ENCODE measurements at places on chromosomes 4 and X.
A peak's percentile ranks its signal among the peaks of the same experiment; 100 is the strongest.

- DNase-seq = no peak
Measured at GRCh38 chrX:42704454-42704853, 73.5 kb downstream of the PPP1R2C start.

DNA sequence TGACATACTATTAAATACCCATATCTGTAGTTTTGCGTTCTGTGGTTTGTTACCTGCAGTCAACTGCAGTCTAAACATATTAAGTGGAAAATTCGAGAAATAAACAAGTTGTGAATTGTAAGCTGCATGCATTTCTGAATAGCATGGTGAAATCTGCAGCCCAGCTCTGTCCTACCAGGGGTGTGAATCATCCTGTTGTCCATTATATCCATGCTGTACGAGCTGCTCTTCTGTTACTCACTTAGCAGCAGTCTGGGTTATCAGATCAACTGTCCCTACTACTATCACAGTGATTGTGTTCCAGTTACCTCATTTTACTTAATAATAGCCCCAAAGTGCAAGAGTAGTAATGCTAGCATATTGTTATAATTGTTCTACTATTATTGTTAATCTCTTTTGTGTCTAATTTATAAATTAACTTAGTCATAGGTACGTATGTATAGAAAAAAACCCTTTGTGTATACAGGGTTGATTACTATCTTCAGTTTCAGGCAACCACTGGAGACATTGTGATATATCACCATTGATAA, 173.7 kb upstream of the FAT4 start:
- no peak for DNase-seq

- no peak for DNase-seq
Measured at GRCh38 chrX:148381603-148382002, 118.8 kb upstream of the AFF2 start.

GRCh38 chrX:49082271-49082871, 2.7 kb upstream of the WDR45 start:
- DNase-seq = no peak

- no peak for DNase-seq
Measured at GRCh38 chr4:174948826-174949225, 30.7 kb downstream of the ADAM29 start.

DNA sequence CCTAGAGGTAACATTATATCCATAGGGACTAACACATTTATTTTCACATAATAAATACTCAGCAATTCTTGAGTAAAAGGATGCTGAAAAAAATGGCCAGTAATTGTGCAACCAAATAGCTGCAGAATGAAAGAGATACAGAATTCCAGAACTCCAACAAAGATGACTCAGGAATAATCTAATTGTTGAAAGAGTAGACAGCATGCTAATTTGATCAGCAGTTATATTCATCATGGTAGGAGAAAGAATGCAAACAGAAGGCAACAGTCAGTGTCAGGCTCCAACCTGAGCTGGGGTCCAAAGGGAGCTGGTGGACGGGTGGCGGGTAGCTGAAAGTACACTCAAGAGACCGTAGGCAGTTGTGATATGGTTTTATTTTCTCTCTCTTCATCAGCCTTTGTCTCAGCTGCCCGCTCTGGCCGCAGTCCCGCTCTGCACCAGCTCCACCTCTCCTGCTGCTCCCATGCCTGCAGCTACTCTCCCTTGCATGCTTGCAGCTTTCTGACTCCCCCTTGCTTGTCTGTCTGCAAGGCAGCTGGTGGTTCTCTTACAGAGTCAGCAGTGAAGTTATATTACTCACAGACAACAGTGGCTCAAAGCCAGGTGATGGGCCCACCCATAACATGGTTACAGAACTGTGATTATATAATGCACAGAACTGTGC, 1150.1 kb downstream of the STIM2 start:
- no peak for DNase-seq

GRCh38 chr4:139710073-139710472, 44.5 kb downstream of the MGST2 start:
- DNase-seq = no peak

- DNase-seq = no peak
Measured at GRCh38 chr4:135548711-135549110, 1347.1 kb upstream of the PABPC4L start.

DNA sequence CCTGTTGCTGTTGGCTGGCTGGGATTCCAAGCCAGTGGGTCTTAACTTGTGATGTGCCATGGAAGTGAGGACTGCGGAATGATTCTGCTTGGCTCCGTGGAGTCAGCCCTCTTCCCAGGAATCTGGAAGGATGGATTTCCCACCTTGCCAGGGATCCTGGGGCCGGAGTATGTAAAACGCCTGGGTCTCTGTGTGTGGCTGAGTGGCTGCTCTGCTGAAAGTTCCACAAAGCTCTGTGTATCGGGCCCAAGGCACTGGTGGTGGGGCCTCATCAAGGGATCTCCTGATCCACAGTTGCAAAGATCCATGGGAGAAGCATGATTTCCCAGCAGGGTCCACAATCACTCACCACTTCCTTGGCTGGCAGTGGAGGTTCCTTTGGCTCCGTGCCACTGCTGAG, 24.1 kb upstream of the TMEM271 start:
- DNase-seq = no peak

- no peak for DNase-seq
Measured at GRCh38 chr4:75289914-75290582, 224.2 kb downstream of the RCHY1 start.

DNA sequence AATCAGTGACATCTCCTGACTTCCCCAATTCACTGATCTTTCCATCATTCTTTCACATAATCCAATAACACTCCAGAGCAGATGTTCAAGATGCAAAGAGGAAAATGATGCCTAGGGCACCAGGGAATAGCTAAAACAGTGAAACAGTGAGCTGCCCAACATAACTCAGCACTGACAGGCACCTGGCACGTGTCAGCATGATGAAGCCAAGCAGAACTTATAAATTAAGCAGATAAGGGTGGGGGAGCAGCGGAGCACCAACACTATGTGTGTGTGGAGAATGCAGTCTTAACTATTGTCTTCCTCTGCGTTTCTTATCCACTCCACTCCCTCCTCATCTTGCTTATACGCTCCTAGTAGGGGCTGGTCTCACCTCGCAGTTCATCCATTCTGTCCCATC, 89.4 kb downstream of the AMMECR1 start:
- DNase-seq = no peak

GRCh38 chrX:144592036-144592435, 655.3 kb upstream of the SPANXN1 start:
- no peak for DNase-seq

DNA sequence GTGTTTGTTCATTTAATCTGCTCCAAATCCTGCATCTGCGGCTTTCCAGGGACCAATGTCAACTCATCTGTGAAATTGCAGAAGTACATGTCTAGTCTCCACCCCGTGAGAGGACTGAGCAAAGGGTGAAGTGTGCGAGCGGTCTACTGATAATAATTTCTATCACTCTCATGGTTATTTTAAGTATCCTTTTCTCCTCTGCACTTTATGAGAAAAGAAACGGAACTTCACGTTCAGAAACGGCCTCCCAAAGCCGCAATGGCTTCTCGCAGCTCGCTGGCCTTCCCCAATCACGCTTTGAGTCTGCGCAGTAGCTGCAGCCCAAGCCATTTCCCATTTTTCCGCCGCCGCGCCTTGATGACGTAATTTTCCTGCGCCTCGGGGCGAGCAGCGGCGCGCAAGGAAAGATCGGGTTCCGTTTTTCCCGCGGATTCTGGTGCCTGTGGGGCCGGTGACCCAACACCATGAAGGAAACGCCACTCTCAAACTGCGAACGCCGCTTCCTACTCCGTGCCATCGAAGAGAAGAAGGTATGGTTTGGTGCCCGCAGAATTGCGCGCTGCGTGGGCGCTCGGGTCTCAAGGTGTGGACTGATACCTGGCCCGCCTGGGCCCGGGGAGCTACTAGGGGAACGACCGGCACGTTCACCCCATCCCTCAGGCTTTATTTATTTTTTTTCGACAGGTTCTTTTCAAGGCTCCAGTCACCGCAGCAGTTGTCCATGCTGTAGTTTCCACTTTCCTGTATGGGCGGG, at the start of gene EXOSC9:
Gene EXOSC9 (plus strand): TSS at position 363 of the 754 bp plus-strand sequence. CDS start 102 bp downstream, at position 465.
- peak; percentile 57 for DNase-seq

GRCh38 chr4:2962614-2963174, 512 bp downstream of the NOP14 start:
- DNase-seq = no peak

GRCh38 chr4:8376361-8377102, 64.0 kb downstream of the ACOX3 start:
- DNase-seq = no peak

GRCh38 chr4:152559641-152560040, 23.7 kb upstream of the FBXW7 start:
- no peak for DNase-seq

GRCh38 chr4:7063362-7063761, 4.5 kb downstream of the GRPEL1 start:
- DNase-seq = no peak

DNA sequence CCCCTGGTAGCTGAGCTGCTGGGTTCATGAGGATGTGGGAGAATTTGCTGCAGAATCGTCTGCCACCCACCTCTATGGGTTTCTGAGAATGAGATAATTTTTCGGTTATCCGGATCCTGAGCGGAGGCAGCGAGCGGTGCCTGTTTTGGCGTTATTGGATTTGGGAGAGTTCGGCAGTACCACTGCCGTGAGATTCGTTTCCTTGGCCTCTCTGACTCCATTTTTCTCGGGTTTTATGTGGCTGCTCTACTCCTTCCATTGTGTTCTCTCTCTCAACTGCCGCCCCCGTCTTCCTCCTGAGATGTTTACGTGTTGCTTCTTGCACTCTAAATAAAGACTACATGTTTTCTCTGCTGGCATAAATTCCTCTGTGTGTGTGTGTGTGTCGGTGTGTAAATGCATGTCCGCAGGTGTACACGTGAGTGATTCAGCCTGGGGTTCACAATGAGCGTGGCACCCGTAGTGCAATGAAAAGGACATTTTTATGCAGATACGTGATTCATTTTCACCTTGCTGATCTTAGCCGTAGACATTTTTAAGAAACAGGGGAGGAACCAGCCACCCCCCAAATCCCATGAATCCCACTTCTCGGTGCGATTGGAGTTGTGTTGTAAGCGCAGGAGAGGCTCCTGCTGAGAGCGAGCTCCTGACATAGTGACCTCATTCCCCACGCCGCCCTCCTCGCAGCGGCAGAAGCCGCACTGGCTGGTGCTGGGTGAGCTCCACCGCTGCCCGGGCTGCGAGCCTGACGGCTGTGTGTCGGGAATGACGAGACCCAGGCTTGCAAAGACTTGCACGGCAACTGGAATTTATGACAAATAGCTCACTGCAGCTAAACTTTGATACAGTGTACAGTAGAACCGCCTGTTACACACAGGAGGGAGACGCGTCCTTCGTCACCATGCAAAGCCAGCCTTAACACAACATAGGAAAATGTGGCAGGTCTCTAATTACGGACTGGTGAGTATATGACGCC, 82.2 kb downstream of the STOX2 start:
- no peak for DNase-seq
